ENCODE measurements at places on chromosomes 5 and 9.

DNA sequence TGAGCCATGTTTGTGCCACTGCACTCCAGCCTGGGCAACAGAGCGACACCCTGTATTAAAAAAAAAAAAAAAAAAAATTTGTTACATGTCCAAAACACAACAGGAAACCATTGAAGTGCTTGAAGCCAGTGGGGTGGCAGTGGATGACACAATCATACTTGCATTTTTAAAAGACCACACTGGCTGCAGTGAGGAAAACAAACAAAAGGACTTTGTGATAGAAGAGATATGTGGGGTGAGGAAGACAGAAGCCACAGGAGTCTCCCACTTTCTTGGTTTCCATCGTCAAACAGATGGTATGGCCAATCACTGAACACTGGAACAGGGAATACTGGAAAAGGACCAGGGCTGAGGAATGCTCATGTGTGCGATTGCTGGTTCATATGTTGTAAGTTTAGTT is 20.9 kb upstream of the COMMD10 start:
- no peak for DNase-seq

GRCh38 chr5:172274951-172275753 is 8.4 kb downstream of the UBTD2 start:
- DNase-seq = peak; percentile 73

DNA sequence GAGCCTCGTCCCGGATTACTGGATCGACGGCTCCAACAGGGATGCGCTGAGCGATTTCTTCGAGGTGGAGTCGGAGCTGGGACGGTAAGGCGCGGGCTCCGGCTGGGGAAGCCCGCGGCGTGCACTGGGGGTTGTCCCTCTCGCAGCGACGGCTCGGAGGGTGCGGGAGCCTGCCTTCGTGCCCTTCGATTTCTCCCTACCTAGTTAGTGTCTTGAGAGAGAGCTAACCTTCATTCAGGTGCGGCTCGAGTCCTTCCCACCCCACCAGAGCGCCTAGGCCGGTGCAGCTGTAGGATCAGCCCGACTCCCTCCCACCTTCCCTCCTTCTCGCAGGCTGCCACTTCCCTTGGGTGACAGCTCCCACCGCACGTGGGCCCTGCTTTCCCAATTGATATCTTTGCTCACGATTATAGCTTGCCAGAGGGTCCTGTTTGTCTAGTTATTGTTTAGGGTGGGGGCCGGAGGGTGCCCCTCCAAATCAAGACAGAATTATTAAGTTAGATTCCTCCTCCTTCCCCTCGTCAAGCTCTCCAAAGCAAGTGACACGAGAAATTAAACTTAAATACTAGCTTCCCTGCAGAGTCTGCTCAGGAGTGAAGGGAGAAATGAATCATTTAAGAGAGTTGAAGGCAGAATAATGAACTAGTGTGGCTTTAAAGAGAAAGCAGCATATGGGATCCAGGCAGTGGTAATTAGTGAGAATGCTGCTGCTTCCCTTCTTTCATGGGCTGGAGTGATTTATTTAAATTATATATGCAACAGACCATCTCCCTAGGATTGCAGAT is 569 bp downstream of the CAMK4 start:
- DNase-seq = peak; percentile 57

- no peak for DNase-seq
These were observed 18.6 kb upstream of the MOB3B start for GRCh38 chr9:27548055-27548741.

DNA sequence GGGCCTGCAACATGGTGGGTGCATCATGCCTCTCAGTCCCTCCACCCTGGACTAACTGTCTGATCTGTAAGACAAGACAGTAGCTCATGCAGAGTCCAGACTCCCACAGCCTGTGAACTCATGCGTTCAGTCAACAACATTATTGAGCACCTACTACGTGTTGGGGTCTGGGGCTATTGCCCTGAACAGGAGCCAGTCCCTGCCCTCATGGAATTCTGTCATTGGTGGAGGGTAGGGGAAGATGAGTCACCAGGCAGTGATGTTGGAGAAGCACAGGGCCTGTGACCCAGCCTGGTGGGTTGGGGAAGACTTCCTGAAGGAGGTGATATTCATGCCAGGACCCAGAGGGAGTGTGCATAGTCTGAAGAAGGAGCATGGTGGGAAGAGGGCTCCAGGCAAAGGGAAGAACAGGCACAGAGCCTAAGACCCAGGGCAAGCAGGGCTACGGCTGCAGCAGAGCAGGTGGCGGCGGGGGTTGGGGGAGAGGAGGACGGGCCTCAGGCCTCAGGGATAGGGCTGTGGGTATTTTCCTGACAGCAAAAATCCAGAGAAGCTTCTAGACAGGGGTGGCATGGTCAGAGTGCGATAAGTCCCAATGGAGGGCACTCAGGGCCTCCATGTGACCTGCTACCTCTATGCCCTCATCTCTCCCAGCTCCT is 26.7 kb upstream of the PSD2 start:
- no peak for DNase-seq

GRCh38 chr5:60809891-60810425 is 34.1 kb downstream of the ELOVL7 start:
- no peak for DNase-seq

- DNase-seq = no peak
These were observed 1.8 kb downstream of the HSPB3 start for GRCh38 chr5:54457094-54457862.

GRCh38 chr5:168683247-168683926 is 104.2 kb upstream of the PANK3 start:
- peak; percentile 54 for DNase-seq

DNA sequence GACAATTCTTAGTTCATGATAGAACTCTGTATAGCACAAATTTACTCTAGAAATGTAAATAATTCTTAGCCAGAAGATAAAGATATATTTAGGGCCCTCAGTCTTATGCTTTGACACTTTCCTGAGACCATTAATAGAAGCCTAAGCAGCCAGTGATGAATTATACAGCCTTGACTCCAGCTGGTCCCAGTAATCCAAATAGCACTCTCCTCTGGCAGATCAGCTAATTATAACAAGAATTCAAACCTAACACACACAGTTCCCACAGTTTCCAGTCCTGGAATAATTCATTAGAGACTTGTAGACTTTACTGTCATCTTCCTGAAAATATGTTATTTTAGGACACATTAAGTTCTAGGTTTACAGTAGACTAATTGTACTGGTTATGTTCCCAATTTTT is 50.4 kb downstream of the SHOC1 start:
- DNase-seq = no peak

GRCh38 chr5:174910245-174910737 is 185.9 kb downstream of the MSX2 start:
- DNase-seq = peak; percentile 45

DNA sequence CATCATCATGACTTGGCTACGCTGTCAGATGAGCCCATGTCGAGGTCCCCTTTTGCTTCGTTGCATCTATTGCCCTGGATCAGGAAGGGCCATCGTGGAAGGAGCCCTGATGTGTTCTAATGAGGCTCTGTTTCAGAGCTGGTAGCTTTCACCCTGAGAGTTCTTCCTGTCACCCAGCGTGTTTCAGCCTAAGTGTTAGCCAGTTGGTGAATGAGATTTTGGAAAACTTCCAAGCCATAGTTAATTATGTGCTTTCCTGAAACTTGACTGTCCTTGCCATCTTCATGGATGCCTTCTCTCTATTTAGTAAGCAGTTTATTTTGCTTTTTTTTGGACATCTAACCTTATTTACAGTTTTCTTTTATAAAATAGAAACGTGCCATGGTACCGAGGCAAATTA is 1695.4 kb upstream of the WWC1 start:
- DNase-seq = no peak

- DNase-seq = no peak
These were observed 8.7 kb downstream of the EBF1 start for GRCh38 chr5:159091065-159091464.
